ENCODE measurements at places on chromosomes 7 and 10. TPM values are rescaled to one million over a fixed set of nuclear protein-coding genes. Genes with fewer than 3 reads are reported as not detected.

The MINDY3 gene
- 10.5 TPM for total RNA-seq

The BLOC1S2 gene
- total RNA-seq: 45.6 TPM

The SLC26A5 gene
- total RNA-seq: not detected

The SPDYE9 gene
- not detected for total RNA-seq

DNA sequence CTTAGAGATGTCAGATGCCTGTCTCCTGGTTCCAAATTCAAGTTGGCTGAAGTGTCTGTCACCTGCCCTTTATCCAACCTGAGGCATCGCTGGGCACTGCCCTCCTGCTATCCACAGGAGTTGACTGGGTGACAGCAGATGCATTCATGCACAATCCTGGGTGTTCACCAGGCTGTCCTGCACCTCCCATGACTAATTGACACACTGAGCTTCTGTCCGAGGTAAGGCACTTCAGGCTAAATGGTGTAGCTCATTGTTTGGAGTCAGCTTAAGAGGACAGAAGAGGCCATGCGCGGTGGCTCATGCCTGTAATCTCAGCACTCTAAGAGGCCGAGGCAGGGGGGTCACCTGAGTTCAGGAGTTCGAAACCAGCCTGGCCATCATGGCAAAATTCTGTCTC is 2.4 kb downstream of the UCMA start:
- no peak for DNase-seq

- DNase-seq: no peak
These were observed 210.4 kb upstream of the ZNF32 start for GRCh38 chr10:43859016-43859525.

- no peak for DNase-seq
These were observed 286.1 kb upstream of the KLF6 start for GRCh38 chr10:4070921-4071660.

DNA sequence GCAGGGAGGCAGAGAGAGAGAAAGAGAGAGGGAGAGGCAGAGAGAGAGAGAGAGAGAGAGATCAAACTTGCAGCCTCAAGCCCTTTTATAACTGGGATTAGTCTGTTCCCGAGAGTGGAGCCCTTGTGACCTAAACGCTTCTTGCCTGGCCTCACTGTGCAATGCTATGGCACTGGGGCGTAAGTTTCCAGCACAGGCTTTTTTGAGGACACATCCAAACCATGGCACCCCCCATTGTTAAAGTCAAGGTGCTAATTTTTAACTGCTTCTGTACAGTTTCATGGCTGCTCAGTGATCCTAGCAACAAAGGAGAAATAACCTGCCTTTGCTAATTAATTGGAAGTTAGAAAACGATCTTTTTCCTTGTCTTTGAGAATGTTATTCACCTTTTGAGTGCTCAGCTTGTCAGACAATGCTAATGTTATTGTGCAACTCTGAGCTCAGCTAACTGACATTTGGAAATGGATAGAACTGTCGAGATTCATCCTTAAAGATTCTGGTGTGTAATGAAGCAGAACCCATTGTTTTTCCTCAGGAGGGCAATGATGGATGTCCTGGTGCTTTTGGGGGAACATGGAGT is 268.4 kb downstream of the GLRX3 start:
- DNase-seq: no peak

DNA sequence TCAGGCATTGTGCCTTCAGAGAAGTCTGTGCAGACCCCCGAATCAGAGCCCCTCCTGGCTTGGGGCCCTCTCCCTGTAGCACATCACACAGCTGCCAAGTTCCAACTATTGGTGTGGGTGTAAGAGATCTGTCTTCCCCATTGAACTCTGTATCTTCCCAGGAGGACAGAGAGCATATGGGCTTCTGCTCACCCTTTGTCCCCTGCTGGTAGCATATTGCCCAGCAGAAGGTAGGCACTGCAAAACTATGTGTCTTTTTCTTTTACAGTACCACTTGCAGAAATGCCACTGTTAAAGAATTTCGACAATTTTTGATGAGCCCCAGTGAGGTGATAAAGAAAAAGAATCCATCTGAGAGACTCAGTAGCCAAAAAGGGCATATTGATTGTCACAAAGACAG is 59.6 kb downstream of the NPY start:
- DNase-seq: no peak

- DNase-seq: no peak
These were observed 31.3 kb upstream of the GDI2 start for GRCh38 chr10:5844345-5845055.

DNA sequence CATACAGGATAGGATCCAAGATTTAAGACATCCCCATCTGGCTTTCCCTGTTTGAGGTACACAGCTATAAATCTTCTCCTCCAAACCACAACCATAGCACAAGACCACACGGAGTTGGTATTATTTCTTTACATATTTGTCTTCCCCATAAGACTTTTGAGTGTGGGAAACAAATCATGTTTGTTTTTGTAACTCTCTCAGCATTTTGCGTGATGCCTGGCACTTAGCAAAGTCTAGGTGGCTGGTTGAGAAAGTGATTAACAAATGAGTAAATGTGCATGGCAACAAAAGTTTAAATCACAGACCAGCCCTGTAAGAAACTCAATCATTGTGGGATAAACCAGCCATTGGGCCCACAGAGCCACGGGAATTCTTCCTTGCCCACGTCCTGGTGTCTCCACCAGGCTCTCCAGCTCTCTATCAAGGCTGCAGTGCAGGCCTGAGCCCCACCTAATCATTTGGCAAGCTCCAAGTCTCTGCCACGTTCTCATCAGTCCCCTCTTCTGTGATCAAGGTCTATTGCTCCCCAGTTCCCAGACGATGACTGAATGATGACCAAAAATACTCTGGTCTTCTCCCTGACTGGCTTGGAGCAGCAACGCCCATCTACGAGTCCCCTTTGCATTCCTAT is 317.8 kb downstream of the TNS3 start:
- no peak for DNase-seq

- no peak for DNase-seq
These were observed 13.5 kb upstream of the HIPK2 start for GRCh38 chr7:139791316-139791715.
